DMS79 (cell line): ENCODE measurements at places on chromosomes 2 and 18.

GRCh38 chr2:12950957-12951656 is 234.4 kb downstream of the TRIB2 start:
- no peak for DNase-seq

- no peak for DNase-seq
Measured at GRCh38 chr2:10478916-10479315, 30.8 kb upstream of the ODC1 start.

- no peak for DNase-seq
Measured at GRCh38 chr2:179655627-179656026, 205.8 kb downstream of the ZNF385B start.

- no peak for DNase-seq
Measured at GRCh38 chr2:84649058-84649457, 132.8 kb downstream of the DNAH6 start.

GRCh38 chr2:58047373-58047935 is 848 bp downstream of the VRK2 start:
- DNase-seq = no peak

DNA sequence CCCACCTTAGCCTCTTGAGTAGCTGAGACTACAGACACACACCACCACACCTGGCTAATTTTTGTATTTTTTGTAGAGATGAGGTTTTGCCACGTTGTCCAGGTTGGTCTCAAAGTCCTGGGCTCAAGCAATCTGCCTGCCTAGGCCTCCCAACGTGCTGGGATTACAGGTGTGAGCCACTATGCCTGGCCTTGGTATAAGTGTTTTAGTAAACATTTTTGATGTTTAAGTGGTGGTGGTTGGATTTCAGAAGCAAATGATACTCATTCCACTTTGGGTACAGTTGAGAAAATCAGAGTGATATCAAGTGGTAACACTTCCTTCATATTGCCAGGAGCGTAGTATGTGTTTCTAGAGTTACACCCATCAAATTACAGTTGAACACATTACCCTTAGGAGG is 25.4 kb downstream of the ACADL start:
- peak; percentile 16 for DNase-seq

GRCh38 chr2:138831154-138831553 is 51.0 kb upstream of the NXPH2 start:
- no peak for DNase-seq

DNA sequence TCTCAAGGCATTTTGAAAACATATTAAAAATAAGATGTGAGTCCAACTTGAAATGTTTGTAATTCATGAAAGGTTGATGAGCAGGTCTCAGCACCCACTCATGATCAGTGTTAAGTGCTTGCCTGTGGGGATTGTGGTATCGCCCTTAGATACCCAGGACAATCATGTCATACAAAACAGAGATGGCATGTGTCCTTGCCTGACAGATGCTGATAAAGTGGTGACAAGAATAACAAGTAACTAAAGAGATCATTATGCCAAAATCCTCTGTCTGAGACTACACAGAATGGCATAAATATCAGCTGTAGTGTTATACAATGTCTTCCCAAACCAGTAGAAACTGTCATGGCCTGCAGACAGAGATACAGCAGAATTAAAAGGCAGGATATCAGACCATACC is 930.3 kb downstream of the SUCLG1 start:
- DNase-seq = no peak

DNA sequence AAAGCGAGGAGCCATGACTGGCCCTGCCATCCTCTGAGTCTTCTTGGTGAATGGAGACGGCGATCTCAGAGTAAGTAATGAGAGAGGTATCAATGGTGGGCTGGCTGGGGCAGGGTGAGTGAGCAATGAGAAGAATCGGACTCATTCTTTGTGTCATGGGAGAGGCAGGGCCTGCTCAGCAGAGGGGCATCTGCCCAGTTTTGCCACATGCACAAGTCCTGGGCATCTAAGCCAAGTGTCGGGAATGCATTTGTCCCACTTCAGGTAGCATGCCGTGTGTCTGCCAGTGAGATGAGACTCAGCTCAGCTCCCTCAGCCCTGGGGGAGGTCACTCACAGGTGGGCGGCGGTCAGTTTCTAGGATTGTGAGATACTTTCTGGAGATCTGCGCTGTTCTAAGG is 791.0 kb upstream of the RAB6C start:
- no peak for DNase-seq

- no peak for DNase-seq
Measured at GRCh38 chr18:43563780-43564179, 286.5 kb upstream of the SYT4 start.

- no peak for DNase-seq
Measured at GRCh38 chr2:237883951-237884446, 24.6 kb downstream of the RAMP1 start.

- no peak for DNase-seq
Measured at GRCh38 chr2:99940963-99941362, 201.4 kb downstream of the AFF3 start.

GRCh38 chr2:127516041-127516762 is 10.1 kb downstream of the IWS1 start:
- DNase-seq = no peak

DNA sequence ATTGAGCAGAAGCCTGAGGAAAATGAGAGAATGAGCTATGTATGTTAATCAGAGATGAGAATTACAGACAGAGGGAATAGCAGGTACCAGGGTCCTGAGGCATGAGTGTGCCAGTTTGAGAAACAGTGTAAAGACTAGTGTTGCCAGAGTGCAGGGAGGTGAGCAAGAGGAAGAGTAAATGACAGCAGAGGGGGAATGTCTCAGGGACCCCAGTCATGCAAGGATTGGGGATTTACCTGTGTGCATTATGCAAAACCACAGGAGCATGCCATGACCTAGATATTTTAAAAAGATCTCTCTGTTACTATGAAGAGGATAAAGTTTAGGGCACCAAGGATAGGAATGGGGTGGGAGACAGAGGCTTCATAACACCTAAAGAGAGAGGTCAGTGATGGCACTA is 72.1 kb downstream of the TTC32 start:
- DNase-seq = no peak

GRCh38 chr2:162490052-162490717 is 146.3 kb downstream of the GCA start:
- DNase-seq = no peak

DNA sequence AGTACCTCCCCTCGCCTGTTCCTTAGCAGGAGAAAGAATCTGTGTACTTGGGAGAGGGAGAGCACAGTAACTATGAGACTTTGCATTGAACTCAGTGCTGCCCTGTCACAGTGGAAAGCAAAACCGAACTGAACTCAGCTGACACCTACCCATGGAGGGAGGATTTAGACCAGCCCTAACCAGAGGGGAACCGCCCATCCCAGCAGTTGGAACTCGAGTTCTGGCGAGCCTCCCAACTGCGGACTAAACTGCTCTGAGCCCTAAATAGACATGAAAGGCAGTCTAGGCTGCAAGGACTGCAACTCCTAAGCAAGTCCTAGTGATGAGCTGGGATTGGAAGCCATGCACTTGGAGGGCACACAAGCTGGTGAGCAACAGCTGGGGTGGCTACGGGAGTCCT is 110.4 kb downstream of the GRB14 start:
- no peak for DNase-seq

- DNase-seq = no peak
Measured at GRCh38 chr2:179268277-179268925, 3.8 kb upstream of the SESTD1 start.

DNA sequence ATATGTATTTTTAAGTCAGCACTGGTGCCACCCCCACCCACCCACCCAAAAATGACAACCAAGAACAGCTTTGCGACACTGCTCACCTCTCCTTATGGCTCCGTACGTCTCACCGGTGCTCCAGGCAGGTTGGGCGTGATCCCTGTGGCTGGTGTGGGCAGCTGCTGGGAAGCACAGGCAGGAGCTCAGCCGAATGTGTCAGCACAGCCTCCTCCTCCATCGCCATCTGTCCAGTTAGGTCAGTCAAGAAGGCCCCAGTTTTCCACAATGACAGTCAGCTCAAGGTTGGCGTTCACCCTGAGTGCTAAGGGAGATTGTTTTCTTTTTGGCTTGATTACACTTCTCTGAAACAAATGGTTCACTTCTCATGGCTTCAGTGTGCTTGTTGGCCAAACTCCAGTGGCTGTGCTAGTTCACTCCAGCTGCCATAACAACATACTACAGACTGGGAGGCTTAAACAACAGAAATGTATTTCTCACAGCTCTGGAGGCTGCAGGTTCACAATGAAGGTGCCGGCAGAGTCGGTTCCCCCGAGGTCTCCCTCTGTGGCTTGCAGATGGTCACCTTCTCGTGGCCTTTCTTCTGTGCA is 30.2 kb downstream of the AMER3 start:
- no peak for DNase-seq

- no peak for DNase-seq
Measured at GRCh38 chr18:31241900-31242409, 76.0 kb upstream of the DSG1 start.

DNA sequence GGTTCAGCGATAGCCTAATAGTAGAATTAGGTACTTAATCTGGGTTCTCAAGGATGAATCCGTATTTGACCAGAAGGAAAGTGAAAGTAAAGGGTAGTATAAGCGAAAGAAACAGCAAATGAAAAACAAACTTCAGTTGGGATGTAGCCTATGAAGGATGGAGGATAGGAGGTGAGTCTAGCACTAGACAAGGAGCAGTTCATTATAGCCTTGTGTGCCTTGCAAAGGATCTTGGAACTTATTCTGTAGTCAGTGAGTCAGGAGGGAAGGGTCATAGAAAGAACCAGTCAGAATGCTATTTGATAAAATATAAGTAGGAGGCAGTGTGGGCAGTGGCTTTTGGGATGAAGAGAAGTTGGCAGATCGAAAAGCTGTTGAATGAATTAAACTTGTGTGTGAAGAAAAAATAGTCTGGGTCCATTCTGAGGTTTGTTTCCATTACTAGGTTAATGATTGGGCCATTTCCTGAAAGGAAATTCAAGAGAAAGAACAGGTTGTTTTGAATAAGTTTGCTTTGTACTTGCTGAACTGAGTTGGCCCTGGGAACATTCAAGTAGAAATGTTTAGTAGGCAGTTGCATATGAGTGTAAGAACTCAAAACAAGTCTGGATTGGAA is 48.5 kb downstream of the ANKRD12 start:
- DNase-seq = no peak

DNA sequence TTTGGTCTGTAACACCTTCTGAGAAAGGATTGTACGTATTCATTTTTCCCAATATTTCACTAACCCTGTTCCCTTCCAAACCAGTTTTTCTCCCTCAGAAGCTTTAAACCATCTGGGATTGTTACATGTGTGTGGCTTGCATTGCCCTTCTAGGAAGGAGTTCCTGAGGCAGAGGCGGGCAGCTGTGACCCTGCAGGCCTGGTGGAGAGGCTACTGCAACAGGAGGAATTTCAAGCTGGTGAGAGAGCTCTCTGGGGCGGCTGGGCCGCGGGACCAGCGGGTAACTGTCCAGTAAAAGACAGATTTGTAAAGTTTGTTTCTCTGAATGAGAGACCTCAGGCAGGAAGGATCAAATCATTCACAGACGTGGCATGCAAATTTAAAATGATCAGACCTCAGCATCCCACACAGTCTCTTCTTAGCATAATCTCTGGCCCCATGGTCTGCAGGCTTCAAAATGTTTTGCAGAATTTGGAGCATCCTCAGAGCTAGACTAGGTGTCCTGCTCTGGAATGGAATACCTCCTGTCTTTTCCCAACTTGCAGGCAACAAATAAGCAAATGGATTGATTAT is 40.2 kb upstream of the GPR17 start:
- no peak for DNase-seq

DNA sequence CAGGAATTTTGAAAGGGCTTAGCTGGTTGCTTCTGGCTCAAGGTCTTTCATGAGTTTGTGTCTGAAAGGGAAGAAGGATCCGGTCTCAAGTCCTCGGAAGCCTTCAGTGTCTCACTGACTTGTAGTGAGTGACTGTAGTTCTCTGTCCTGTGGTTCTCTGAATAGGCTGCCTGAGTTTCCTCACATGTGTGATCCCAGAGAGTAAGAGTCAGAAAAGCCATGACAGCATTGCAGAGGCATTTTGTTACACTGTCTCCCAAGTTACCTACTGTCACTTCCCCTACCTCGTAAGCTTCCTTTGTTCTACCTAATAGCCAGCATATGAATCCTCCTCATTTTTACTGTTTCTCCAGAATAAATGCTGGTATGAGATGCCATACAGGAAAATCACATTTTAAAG is 709.1 kb upstream of the CHAC2 start:
- no peak for DNase-seq

- DNase-seq = no peak
Measured at GRCh38 chr2:88733155-88733902, 41.9 kb downstream of the RPIA start.

- no peak for DNase-seq
Measured at GRCh38 chr2:138035608-138036217, 71.4 kb downstream of the HNMT start.

GRCh38 chr18:11147962-11148679 is 1.2 kb downstream of the PIEZO2 start:
- peak; percentile 1 for DNase-seq

GRCh38 chr2:207879536-207879935 is 109.8 kb upstream of the FZD5 start:
- no peak for DNase-seq

DNA sequence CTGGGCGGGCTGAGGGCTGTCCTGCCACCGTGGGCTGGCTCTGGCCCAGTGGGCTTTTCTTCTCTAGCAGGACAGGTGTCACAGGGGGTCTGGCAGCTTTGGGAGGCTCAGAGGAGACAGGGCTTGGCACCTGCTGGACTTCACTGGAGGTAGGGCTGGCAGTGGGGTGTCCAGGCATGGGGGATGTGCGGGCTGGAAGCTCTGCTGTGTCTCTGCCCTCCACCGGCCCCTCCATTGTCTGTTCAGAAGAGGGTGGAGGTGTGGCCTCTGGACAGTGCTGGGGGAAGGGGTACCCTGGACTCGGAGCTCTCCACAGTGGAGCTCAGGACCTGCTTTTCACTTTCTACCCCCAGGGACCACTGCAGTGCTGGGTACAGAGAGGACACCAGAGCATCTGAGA is 9.2 kb downstream of the PTPRN start:
- no peak for DNase-seq

DNA sequence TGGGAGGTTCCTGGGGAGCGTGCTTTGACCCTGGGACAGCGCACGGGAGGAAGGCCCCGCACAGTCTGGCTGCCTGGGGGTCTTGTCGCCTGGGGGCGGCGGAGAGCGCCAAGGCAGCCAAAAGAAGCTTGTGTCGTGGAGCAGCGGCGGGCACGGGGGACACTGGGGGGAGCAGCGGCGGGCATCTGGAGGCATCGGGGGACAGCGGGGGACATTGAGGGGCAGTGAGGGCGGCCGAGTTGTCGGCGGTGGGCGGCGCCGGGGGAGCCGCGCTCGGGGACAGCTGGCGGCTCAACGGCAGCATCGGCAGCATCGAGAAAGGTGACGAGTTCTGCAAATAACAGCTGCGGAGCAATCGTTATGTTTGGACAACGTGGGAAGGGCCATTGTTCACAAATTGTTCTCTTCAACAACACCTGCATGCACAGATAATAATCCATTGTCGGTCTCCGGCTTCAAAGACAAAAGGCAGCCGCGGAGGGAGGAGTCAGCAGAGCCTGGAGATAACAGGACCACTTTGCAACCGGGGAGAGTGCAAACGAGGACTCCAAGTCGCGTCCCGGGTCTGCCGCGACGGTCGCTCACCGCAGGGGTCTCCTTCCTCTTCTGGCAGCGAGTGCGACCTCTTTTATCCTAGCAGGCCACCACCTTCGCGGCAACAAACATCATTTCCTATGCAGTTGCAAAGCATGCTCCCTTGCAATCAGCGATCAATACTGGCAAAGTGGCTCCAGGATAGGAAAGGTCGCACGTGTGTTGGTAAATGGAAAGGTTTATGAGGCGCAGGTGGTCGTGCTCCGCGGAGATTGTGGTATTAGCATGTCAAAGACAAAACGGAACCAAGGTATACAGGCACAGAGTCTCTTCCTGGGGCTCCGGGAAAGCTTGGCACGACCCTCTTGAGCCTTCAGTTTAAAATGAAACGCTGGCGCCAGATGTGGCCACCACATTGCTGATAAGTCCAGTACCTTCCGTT is 132.3 kb upstream of the DLX2 start:
- peak; percentile 24 for DNase-seq

- DNase-seq = no peak
Measured at GRCh38 chr18:69838620-69839411, 108.9 kb downstream of the CD226 start.
